Body of pancreas (tissue), 4 donors: ENCODE measurements at places on chromosomes 1 and 21.

DNA sequence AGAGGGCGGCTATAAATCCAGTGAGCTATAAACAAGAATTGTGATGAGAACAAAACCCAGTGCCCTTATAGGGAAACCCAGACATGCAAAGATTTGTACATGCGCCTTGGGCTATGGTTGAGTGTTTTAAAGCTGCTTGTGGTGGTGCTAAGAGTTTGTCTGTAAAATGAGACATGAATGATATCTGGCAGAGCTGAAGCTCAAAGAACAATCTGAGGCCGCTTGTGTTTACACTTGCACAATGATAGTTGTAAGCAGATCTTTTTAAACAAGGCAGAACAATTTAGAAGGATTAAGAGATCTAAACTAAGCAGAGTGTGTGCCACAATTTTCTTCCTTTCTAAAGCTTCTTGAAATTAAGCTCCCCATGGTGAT is 80.4 kb upstream of the ADAMTS5 start:
- DNase-seq = no peak

DNA sequence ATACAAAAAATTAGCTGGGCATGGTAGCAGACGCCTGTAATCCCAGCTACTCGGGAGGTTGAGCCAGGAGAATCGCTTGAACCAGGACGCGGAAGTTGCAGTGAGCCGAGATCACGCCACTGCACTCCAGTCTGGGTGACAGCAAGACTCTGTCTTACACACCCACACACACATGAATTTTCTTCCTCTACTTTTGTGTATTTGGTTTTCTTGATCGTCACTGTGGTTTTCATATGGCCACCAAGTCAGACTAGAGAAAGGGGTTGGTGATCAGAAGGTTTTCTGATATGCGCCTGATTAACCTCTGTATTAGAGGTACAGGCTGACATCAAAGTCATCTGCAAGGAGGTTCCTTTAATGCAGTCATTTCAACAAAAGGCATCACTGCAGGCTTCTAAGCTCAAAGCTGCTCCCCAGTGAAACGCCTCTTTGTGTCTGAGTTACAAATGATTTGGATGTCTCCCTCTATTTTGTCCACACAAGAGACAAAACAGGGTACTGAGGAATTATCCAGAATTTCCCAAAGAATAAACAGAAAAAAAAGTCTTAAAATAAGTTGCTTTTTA is 11.1 kb downstream of the SH2D1B start:
- no peak for DNase-seq

DNA sequence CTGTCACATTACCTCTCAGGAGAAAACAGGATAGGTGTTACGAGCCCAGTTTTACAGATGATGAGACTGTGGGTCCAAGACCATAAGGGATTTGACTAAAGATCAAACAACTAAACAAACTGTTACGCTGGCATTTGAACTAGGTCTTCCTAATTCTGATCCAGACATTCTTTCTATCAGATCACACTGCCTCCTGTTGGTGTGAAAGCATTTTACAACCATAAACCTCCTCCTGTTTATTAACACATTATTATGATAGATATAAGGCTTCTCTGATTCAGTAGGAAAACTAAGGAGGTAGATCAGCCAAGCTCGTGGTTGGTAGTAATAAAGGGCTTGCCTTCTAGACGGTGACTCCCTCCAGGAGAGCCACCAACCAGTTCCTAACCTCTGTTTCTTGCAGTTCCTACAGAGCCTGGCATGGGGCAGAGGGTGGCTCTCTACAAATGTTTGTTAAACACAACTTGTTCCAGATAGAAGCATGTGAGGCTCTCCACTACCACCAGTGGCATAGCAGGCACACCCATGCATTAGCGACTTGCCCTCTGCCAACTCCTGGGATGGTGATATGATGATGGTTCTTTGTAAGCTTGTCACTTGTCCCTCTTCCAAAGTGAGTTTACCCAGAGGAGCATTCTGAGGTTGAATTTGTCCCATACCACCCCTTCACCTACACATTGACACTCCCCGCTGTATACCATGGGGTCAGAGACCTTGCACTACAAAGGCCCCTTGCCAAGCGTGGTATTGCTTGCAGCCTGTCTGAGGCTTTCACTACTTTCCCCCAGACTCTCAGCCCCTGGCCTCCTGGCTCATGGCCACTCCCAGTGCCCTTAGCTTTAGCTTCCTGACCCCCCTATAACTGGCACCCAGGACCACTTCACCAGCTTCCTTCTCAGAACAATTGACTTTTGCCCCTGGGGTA is 96.4 kb upstream of the HOOK1 start:
- no peak for DNase-seq

- DNase-seq = no peak
These were observed 198.4 kb downstream of the HHAT start for GRCh38 chr1:210527091-210527490.

DNA sequence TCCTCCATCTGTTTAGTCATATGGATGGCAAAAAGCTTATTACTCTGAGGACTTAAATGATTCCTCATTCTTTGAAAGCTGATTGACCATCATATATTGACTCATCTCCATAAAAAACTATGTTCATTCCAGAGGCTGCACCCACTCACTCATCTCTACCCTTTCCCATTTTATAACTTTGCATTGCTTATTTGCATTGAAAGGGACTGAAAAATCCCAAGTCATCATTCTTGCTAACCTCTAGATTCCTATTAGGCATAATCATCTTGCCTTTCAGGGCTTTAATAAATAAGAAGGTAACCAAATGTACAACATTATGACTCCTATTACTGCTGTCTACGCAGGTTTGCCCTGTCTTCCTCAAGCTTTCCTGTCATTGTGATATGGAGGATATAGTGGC is 1180.3 kb upstream of the B3GALT2 start:
- DNase-seq = no peak
